Stimulated activated CD8-positive, alpha-beta memory T cell treated with anti-CD3 and anti-CD28 coated beads, Interleukin-2, amount 100 ng/mL, for 48 hours (primary cell): ENCODE measurements at places on chromosomes 5 and 9.

GRCh38 chr5:82534986-82535385, 256.8 kb upstream of the RPS23 start:
- no peak for DNase-seq

GRCh38 chr5:31393126-31393525, 138.8 kb downstream of the DROSHA start:
- no peak for DNase-seq

DNA sequence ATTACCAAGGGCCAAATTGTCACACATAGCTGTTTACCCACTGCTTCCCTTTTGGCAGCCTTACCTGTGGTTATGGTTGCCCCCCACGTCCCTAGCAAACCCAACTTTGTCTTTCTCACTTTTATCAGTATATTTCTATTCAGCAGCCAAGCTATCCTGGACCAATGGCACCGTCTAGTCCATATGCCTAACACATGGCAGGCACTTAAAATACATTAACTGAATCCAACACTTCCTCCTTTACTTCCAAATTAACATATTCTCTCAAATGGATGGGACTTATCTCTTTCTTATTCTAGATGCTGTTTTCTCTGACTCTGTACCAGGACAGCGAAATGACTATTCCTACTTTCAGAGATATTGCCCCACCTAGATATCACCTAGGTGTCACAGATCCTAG, 50.9 kb upstream of the SLC44A1 start:
- no peak for DNase-seq

GRCh38 chr5:35197351-35197750, 32.9 kb downstream of the PRLR start:
- DNase-seq: no peak

DNA sequence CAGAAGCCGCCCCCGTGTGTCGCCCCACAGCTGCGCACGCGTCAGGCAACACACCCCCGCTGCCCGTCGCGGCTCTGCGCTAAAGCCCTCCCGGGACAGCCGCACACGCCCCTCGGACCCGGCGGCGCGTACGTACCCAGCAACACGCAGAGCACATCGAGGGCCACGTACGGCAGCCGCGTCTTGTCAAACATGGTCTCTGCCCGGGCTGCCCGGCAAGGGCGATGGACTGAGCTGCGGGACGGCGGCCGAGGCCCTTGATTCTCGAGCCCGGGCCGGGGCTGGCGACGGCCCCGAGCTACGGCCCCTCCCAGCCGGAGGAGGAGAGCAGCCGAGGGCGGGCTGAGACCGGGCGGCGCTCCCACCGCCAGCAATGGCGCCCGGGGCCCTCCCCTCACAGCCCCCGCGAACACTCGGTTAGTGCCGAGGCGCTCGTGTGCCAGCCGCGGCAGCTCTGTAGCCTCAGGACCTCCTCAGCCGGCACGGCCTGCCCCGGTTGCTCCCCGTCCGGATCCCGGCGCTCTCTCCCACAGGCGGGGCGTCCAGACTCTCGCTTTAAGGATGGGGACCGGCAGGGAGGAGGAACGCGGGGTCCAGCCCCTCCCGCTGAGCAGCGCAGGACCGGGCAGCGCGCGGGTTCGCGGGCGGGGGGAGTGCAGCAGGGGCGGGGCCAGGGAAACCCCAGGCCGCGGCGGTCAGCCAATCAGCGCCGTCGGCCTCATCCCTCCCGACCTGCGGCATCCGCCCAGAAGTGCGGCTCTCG, at the start of gene PLPP1:
Gene PLPP1, minus strand, starts transcription at position 529 of the 763 bp plus-strand sequence. Its CDS starts 335 bp downstream, at position 194.
- peak; percentile 64 for DNase-seq

- no peak for DNase-seq
Measured at GRCh38 chr9:94865582-94866452, 139.3 kb downstream of the AOPEP start.

DNA sequence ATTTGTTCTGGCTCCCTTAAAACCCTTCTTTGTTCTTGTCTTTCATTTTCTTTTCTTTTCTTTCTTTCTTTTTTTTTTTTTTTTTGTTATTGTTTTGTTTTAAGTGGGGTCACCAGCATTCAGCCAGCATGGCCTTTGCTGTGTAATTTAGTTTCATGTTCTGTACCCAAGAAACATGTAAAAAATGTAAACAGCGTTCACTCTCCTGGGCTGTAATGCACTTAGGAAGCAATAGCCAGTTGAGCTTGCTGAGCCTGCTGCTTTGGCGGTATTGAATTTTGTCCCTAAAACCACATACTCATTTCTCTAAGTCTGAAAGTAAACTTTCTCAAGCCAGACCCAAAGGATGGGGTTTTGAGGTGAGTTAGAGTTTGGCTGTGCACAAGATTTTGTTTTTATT, 158.6 kb downstream of the PAPPA start:
- DNase-seq: no peak

GRCh38 chr9:136787690-136788400, 3.3 kb upstream of the TMEM141 start:
- DNase-seq: peak; percentile 62

DNA sequence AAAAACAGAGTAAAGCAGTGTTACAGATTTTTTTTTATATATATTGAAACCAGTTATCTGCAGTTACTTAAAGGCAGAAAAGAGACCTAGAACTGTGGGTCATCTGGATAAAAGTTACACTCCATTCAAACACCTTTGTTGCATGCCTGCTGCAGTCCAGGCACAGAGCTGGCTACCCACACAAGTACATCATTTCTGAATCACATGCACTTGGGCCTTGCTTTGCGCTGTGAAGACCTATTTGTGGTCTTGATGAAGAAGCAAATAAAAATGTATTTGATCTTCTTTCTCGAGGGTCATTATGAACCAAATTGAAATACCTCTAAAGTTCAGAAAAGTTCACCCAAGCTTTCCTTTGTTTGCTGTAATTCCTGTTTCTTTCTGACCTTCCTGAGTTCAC, 503.0 kb upstream of the ZNF608 start:
- DNase-seq: no peak

DNA sequence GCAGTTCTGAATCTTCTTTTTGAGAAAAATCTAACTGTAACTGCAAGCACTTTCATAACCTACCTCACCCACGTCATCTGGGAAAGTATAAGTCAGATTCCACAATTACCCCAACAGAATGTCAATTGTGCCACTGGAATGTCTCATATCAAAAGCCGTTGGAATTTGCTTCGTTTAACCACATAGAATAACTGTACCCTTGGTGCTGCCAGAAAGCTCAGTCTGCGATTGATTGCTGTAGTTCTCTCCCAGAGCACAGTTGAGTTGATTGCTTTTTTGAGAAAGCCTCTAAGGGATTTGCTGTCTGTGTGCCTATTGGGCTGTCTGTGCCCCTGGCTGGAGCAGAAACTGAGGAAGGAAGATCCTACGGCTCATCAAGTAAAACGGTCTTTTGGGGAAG, 583.6 kb downstream of the TMEM38B start:
- DNase-seq: no peak

DNA sequence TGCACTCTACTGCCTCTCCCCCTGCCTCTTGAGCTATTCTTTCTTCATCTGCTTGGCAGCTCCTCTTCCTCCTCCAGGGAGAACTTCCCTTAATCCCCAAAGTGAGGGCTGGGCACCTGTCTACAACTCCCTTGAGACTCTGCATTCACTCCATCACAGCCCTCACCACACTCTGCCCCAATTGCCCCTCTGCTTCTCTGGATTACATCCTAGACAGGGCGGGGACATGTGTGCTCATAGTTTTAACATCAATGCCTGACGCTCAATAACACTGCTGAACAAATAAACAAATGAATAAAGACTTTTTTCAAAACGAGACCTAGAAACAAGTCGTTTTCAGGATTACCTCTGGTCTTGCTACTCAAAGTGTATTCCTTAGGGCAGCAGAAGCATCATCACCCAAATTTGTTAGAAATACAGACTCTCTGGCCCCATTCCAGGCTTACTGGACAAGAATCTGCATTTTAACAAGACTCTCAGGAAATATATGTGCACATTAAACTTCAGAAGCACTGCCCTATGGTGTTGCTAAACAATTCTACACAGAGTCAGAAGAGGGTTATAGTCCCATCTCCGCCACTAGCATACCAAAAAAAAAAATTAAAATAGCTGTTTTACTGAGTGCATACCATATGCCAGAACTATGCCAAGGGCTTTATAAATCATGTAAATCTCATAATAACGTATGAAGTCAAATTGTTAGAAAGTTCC, 115.6 kb downstream of the CDK5RAP2 start:
- no peak for DNase-seq

DNA sequence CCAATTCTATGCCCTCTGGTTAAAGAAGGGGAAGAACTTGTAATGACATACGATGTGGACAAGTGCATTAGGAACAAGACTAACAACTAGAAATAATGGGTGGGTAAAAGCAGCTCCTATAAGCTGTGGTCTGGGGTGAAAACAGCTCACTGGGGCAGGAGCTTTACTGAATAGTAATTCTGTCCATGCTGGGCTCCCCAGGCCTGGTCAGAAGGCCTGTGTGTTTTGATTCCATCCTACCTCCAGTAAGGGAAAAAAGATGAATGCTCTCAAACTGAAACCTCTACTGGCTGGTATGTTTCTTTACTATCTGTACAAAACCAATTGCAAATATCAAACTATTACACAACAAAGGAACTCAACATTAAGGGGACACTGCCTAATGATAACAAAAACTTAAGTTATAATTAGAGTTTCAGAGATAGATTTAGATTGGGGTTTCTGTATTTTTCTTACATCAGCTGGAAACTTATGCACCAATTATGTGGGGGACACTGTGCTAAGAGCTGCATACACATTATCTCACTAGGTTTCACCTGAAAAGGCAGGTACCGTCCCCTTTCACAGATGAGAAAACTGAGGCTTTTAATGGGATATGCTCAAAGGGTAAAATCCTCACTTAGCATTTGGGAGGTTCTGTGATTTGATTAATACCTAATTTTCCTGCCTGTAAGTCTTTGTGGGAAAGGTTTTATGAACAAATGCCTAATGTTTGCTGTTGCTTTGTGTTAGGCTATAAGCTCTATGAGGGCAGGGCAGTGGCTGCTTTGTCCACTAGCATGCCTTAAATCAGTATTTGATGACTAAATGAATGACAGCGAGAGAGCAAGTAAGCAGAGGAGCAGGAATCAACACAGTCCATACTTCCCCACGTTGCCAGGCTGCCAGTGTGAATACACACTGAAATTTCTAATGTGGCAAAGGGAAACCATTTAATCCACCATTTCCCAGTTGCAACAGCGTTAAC, 53.6 kb downstream of the ELL2 start:
- DNase-seq: no peak

DNA sequence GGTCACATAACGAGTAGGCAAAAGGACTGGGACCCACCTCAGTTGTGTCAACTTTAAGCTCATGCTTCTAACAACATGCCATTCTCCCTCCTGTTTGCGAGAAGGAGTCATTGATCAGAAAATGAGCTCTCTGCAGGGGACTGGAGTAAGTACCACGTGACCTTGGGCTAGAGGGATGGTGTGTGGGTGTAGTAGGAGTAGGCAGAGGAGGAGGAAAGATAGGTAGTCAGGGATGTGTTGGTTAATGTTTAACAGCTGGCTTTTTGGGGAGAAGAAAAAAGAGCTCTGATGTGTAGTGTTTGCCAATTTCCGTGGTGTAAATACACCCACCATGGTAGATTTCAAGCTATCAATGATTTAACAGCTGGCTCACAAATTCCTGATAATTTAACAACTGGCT, 160.3 kb upstream of the TBC1D2 start:
- DNase-seq: no peak

DNA sequence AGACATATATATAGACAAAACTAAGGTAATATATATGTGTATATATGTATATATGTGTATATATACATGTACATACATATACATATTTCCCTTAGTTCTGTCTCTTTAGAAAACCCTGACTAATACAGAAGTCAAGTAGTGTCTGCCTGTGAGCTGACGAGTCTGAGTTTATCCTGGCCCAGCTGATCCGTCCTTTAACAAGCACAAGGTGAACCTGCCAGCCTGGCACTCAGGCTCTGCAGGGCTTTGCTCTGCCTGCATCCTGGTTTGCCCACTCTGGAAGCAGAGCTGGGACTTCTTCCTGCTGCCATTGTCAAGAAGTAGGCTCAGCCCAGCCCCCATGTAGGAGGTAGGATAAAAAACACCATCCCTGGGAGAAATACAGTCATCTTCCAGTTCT, 388.0 kb downstream of the ICE1 start:
- no peak for DNase-seq

- no peak for DNase-seq
Measured at GRCh38 chr9:106925392-106925791, 62.4 kb downstream of the ZNF462 start.

DNA sequence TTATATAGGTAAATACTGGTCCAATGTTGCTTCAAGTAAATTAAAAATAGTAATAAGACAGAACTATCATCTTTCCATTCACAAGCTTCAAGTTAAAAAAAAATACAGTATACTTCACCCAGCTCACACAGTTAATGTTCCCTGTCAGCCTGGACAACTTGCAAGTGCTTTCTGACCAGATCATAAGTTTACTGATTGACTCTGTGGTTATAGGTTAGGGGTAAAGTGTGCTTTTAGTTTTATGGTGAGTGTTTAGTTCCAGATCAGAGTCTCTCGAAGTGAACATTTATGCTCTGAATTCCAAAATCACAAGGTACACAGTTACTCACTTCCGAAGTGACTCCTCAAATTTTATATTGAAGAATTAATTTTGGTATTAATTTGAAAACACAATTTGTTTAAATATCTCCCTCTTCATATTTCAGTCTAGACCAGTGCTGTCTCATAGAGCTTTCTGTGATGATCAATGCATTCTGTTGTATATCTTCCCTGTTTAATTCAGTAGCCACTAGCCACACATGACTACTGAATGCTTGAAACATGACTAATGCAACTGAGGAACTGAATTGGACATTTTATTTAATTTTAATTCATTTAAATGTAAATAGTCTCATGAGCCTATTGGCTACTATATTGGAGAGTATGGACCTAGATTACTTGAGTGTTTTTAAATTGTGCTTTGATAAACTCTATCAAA, 90.7 kb downstream of the MEF2C start:
- no peak for DNase-seq

GRCh38 chr5:148713735-148714508, 59.6 kb upstream of the HTR4 start:
- DNase-seq: no peak

DNA sequence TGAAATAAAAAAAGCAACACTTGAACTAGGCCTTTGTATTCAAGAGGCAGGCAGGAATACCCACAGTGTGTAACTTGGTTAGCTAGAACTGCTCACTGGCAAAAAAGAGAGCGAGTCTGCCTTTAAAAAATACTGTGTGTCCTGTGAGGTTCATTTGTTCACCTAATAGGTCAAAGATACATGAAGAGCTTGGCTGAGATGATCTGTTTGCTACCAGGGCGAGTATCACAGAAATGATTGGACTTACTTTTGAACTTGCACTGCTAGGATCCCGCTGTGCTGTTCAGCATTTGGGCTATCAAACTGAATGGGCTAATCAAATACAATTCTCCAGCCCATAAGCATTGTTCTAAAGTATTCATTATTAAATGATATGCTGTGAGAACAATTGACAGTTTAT, 229.1 kb downstream of the NFIB start:
- DNase-seq: no peak

GRCh38 chr9:126706698-126707053, 92.9 kb downstream of the LMX1B start:
- no peak for DNase-seq

DNA sequence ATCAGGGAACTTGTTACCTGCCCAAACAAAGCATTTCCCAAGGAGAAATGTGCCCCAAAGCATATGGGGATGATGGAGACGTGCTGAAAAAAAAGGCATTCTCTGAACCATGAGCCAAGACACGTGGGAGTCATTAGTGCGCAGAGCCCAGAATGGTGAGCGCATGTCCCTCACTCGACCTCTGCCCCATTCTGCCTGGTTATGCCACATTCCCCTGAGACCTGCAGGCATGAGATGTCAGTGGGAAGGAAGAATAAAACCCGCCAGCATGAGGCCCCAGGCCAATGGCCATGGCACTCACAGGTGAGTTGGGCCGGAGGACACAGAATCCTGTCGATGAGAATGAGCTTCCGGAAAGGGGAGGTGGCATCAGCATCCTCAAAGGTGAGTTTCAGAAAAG, 228.9 kb downstream of the CDK5RAP2 start:
- no peak for DNase-seq
